CD4-positive, alpha-beta memory T cell (primary cell): ENCODE measurements at places on chromosomes 3 and 15. TPM values are rescaled to one million over a fixed set of nuclear protein-coding genes. Genes with fewer than 3 reads are reported as not detected.
A peak's percentile ranks its signal among the peaks of the same experiment; 100 is the strongest.

The CHST13 gene
- total RNA-seq = 0.42 TPM

The GASK1A gene
- total RNA-seq = not detected

The ARGFX gene
- not detected for total RNA-seq

GRCh38 chr3:183532620-183533411, 22.7 kb downstream of the KLHL6 start:
- DNase-seq = no peak

DNA sequence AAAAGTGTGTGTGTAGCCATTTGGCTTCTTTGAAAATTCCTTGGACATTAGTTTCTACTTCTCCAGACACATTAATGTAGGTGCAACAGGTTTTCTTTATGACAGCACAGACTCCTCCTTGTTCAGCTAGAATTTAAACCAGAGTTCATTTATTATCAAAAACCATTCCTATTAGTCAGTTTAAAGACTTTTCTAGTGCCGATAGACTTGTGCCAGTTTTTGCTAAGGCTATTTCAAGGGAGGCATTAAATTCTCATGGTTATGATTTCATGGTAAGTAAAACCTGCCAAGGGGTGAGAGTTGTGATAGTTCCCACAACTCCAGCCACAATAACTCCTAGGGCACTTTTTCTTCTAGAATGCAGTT, 20.6 kb upstream of the SENP7 start:
- DNase-seq = no peak

- DNase-seq = no peak
Measured at GRCh38 chr3:21542656-21543379, 208.2 kb downstream of the ZNF385D start.

- no peak for DNase-seq
Measured at GRCh38 chr15:51869060-51869421, 39.6 kb downstream of the TMOD3 start.

DNA sequence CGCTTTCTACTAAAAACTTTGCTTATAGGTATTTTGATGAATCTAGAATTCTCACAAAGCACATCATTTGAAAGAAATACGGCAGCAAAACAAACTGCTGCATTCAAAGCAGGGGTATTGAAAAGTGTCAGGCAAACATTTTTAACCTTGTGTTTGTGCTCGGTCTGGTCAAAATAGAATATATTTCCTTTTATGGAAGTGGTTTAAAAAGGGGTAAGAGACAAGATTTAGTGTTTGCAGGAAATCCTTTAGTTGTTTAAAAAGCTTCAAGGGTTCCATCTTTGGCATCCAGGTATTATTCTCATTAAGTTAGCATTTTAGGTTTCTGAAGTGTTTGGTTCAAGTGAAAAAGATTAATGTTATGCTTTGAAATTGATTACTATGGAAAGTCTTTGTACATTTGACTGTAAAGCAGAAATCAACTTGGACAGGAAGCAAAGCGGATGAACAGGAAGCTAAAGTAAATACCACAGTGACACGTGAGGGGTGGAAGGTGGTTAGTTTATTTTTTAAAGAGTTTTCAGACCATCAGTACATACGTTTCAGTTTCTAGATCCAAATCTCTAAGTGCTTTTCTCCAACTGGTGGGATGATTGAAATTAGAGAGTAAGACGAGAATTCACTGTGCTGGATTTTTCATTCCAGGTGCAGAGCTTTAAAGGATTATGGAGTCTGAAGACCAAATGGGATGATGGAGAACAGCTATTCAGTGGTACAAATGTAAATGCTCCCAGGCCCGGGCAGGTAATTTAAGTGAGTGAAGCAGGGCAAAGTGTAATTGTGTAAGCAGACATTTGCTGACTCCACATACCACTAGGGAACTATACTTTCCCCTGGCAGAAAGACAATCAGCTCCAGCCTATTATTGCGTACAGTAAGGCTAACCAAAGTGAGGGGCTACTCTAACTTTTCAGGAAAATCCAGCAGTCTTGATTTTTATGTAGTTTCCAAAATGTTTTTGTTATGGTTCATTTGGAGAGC, 341.8 kb upstream of the TBL1XR1 start:
- peak; percentile 57 for DNase-seq

DNA sequence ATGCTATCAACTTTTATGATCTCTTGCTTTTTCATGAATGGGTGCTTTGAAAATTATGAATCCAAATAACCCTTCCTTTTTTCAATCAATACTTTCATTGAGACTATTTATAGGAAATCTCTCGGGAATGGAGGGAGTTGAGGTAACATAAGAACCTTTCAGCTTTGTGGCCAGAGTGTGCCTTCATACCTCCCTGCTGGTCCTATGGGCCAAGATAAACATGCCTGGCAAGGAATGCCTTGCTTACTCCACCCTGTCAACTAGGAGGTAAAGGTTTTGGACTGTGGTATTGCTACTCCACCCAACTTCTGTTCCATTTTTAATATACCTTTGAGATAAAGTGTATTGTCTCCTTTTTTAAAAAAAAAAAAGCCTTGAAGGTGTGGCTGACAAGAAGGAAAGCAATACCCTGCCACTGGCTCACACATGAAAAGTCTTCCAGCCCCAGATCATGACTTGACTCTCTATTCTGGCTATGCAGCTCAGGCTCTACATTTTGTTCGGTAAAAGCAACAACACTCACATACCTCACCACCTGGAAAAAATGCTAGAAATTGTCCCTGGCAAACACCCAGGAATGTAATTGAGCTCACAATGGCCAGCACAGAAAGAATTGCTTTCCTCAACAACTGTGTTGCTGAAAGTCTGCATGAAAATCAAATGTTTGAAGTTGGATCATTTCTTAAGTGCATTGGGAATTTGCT, 35.8 kb downstream of the COL8A1 start:
- DNase-seq = no peak

GRCh38 chr15:71623111-71623510, 187.2 kb upstream of the NR2E3 start:
- DNase-seq = no peak

DNA sequence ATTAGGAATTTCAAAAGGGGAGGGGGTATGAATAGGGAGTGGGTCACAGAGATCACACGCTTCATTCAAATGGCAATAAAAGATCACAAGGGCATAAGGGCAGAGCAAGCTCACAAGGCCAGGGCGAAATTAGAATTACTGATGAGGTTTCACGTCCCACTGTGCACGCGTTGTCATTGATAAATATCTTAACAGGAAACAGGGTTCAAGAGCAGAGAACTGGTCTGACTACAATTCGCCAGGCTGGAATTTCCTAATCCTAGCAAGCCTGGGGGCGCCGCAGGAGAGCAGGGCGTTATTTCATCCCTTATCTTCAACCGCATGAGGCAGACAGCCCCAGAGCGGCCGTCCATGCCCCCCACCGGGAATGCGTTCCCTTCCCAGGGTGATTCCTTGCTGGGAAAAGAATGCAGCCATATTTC, 18.1 kb upstream of the SMCO1 start:
- no peak for DNase-seq

- DNase-seq = no peak
Measured at GRCh38 chr3:183159333-183159732, 3.2 kb downstream of the LAMP3 start.

DNA sequence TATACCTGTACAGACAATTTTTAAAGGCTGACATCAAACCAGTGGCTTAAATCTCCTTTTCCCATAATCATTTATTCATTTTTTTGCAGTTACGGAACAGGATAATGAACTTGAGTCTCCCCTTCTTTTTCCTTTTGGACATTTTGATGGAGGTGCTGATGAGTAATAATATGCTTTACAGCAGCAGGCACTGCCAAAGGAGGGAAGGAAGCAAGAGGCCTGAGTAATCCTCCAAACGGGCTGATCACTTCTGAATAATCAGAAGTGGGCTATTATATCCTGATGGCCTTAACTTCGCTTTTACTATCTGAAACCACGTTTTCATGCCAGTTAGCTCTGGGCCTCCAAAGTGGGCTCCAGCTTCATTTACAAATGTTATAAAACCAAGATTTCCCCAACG, 527.2 kb downstream of the FOXP1 start:
- DNase-seq = no peak
